Osteocyte (in vitro differentiated cells): ENCODE measurements at places on chromosomes 6 and 20.

- H3K4me1 ChIP-seq: peaks cover 3% of the 10 kb centered on the region
- no peaks in the 10 kb centered on the region for H3K27me3 ChIP-seq
- no peak overlapping the region for H3K4me3 ChIP-seq
- no peaks in the 10 kb centered on the region for H3K36me3 ChIP-seq
These were observed 236.4 kb downstream of the NFATC2 start for GRCh38 chr20:51306081-51306480.

GRCh38 chr6:33886673-33887144 is 82.9 kb upstream of the MLN start:
- H3K27ac ChIP-seq: no peak overlapping the region
- H3K4me3 ChIP-seq: no peak overlapping the region
- no peaks in the 10 kb centered on the region for H3K36me3 ChIP-seq
- no peak for DNase-seq

DNA sequence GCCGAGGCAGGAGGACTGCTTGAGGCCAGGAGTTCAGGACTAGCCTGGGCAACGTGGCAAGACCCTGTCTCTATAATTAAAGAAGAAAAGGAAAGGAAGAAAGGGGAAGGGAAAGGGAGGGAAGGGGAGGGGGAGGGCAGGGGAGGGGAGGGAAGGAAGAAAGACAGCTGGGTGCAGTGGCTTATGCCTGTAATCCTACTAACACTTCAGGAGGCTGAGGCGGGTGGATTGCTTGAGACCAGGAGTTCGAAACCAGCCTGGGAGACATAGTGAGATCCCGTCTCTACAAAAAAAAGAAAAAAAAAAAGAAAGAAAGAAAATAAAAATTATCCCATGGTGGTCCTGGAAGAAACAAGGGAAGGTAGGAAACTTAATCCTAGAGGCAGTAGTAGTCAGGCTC is 33.5 kb downstream of the BCL2L1 start:
- DNase-seq: no peak
- H3K27ac ChIP-seq: peak overlapping the region; percentile 64
- H3K4me1 ChIP-seq: peaks cover 28% of the 10 kb centered on the region
- no peaks in the 10 kb centered on the region for H3K27me3 ChIP-seq

GRCh38 chr6:137824556-137824879 is 42.5 kb upstream of the TNFAIP3 start:
- H3K36me3 ChIP-seq: no peaks in the 10 kb centered on the region
- no peaks in the 10 kb centered on the region for H3K27me3 ChIP-seq
- H3K4me3 ChIP-seq: no peak overlapping the region
- no peak for DNase-seq
- H3K27ac ChIP-seq: peak overlapping the region; percentile 86

DNA sequence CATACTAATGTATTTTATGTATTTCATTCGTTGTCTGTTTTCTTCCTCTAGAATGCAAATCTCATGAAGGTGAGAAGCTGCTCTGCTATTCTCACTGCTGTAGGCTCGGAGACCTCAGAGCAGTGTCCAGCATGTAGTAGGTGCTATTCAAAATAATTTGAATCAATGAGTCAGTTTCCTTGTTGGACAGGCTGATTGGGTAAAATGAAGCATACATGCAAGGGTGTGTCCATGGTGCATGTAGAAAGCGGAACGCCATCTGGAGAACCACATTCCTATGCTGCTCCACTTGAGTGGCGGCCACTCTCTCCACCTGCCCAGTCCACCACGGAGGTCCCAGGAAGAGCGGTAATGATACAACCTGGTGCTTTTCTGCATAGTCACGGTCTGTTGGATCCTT is 412.1 kb downstream of the QKI start:
- H3K36me3 ChIP-seq: no peaks in the 10 kb centered on the region
- H3K27ac ChIP-seq: no peak overlapping the region
- no peaks in the 10 kb centered on the region for H3K4me1 ChIP-seq
- DNase-seq: no peak

- H3K4me1 ChIP-seq: peaks cover 5% of the 10 kb centered on the region
- H3K27me3 ChIP-seq: peaks cover 51% of the 10 kb centered on the region
- DNase-seq: peak; percentile 38
- H3K27ac ChIP-seq: no peak overlapping the region
- no peak overlapping the region for H3K4me3 ChIP-seq
These were observed 5.5 kb upstream of the HLA-E start for GRCh38 chr6:30483677-30484279.

GRCh38 chr6:105755885-105756284 is 330.3 kb upstream of the PRDM1 start:
- no peak for DNase-seq
- peaks cover 5% of the 10 kb centered on the region for H3K27me3 ChIP-seq
- no peak overlapping the region for H3K27ac ChIP-seq
- H3K4me1 ChIP-seq: peaks cover 6% of the 10 kb centered on the region
- H3K4me3 ChIP-seq: no peak overlapping the region
- H3K36me3 ChIP-seq: no peaks in the 10 kb centered on the region

DNA sequence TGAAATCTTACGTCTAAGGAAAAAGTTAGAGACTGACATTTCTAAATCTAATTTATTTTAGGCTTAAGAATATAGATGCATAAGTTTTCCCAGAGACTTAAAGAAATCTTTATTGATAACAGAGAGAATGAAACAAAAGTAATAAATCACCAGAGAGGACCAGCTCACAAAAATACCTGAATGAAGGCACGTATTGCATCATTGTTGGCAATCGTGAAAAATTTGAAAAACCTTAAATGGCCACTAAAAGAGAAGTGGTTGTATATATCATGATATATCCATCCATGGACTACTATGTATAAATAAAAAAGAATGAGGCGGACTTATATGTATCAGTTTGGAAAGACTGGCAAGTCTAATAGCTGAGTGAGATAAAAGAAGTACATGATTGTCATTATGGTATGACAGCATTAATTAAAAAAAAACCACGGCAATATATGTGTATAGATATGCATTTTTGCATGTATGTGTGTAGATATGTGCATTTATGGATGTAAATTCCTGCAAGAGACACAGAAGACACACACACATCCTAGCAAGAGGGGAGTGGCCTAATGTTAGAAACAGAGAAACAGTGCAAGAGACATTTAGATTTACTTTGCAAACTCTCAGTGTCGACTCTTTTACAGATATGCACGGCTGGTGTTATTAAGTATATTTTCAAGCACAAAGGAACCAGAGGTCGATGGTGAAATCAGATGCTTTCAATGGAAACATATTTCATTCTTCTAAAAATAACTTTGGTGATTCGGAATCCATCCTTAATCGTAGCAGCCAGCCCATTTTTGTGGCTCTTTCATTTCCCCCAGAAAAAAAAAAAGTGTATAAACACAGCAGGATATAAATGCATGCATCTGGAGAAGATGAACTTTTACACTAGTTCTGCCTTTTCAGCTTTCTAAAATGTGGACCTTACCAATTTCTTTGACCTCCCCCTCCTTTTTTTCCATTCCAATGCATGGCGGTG is 156.1 kb upstream of the SALL4 start:
- H3K27ac ChIP-seq: peak overlapping the region; percentile 20
- H3K27me3 ChIP-seq: no peaks in the 10 kb centered on the region
- no peak for DNase-seq
- H3K4me1 ChIP-seq: peaks cover 30% of the 10 kb centered on the region
- no peaks in the 10 kb centered on the region for H3K36me3 ChIP-seq

- no peak overlapping the region for H3K4me3 ChIP-seq
- H3K27ac ChIP-seq: no peak overlapping the region
- DNase-seq: no peak
- H3K4me1 ChIP-seq: no peaks in the 10 kb centered on the region
- H3K27me3 ChIP-seq: peaks cover 20% of the 10 kb centered on the region
These were observed 301.2 kb downstream of the LRFN2 start for GRCh38 chr6:40285996-40286395.

GRCh38 chr6:28929887-28930620 is 6.3 kb upstream of the TRIM27 start:
- peaks cover 18% of the 10 kb centered on the region for H3K27me3 ChIP-seq
- H3K27ac ChIP-seq: no peak overlapping the region
- H3K36me3 ChIP-seq: no peaks in the 10 kb centered on the region
- H3K4me3 ChIP-seq: no peak overlapping the region

DNA sequence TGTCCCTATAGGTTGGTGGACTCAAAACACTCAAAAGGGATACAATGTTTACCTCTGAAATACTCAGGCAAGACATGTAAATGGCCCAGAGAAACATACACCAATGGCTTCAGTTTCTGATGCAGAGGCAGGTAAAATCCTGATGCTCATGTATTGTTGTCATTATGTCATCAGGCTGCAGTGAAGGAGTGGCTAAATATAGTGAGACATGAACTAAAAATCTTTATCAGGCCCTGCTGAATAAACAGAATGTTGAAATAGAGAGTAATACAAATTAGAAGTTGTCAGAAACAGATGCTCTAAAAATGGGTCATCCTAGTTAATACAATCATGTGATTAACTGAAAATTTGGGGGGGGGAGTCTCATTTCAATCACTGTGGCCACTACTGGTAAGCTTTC is 20.4 kb downstream of the PTPRK start:
- H3K27ac ChIP-seq: peak overlapping the region; percentile 86
- H3K36me3 ChIP-seq: peaks cover 2% of the 10 kb centered on the region
- peaks cover 71% of the 10 kb centered on the region for H3K4me1 ChIP-seq
- no peak for DNase-seq
- H3K27me3 ChIP-seq: no peaks in the 10 kb centered on the region

GRCh38 chr6:5152460-5152859 is 67.3 kb downstream of the PPP1R3G start:
- no peak for DNase-seq
- no peaks in the 10 kb centered on the region for H3K27me3 ChIP-seq
- peaks cover 5% of the 10 kb centered on the region for H3K4me1 ChIP-seq

GRCh38 chr6:155078331-155078745 is 83.2 kb downstream of the TIAM2 start:
- no peak overlapping the region for H3K27ac ChIP-seq
- DNase-seq: no peak
- no peak overlapping the region for H3K4me3 ChIP-seq

DNA sequence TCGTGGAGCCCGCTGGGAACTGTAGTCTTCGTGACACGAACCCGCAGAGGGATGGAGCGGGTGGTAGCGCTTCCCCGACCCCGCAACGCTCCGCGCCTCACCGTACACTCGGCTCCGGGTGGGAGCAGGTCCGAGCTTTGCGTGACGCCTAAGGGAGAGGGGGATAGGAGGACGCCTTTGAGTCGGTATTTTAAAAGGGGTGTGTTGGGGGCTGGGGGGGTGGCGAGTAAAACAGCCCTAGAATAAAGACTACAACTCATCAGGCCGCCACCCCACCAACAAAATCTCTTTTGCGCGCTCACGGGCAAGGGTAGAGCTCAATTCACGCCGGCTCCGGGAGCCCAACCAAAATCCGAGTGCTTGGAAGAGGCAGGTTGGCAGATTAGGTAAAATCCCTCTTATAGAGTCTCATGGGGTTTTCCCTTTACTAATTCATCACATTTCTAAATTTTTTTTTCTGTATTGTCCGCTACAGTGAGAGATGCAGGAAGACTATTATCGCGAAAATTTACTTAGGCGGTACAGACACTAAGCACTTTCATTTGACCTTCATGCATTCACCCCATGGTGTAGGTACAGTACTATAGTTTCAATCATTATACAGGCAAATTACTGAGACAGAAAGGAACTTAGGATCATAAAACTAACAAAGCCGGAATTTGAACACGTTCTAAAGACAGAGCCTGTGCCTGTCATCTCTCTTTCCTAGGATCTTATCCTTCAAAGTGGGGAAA is 706 bp upstream of the SNX14 start:
- no peaks in the 10 kb centered on the region for H3K27me3 ChIP-seq
- DNase-seq: no peak
- H3K27ac ChIP-seq: peak overlapping the region; percentile 99
- peaks cover 32% of the 10 kb centered on the region for H3K4me1 ChIP-seq
- H3K4me3 ChIP-seq: peak overlapping the region; percentile 94
- peaks cover 5% of the 10 kb centered on the region for H3K36me3 ChIP-seq

DNA sequence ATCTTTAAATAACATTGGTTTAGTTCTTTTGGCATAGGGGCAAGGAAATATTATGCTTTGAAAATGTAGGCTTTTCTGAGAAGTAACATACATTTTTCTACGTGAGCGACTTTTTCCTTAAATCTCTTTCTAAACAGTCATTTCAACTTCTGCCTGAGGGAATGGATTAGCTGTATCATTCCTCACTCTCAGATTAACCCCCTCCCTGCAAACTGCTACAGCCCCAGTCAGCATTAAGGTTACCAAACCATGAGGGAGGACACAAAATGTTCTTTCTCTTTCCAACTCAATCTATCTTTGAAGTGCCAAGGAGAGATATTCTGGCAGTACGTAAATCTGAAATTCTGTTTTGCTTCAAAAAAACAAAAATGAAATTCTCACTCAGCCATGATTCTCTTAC is 231.3 kb upstream of the FLRT3 start:
- no peaks in the 10 kb centered on the region for H3K4me1 ChIP-seq
- DNase-seq: no peak
- H3K4me3 ChIP-seq: no peak overlapping the region
- H3K36me3 ChIP-seq: no peaks in the 10 kb centered on the region

DNA sequence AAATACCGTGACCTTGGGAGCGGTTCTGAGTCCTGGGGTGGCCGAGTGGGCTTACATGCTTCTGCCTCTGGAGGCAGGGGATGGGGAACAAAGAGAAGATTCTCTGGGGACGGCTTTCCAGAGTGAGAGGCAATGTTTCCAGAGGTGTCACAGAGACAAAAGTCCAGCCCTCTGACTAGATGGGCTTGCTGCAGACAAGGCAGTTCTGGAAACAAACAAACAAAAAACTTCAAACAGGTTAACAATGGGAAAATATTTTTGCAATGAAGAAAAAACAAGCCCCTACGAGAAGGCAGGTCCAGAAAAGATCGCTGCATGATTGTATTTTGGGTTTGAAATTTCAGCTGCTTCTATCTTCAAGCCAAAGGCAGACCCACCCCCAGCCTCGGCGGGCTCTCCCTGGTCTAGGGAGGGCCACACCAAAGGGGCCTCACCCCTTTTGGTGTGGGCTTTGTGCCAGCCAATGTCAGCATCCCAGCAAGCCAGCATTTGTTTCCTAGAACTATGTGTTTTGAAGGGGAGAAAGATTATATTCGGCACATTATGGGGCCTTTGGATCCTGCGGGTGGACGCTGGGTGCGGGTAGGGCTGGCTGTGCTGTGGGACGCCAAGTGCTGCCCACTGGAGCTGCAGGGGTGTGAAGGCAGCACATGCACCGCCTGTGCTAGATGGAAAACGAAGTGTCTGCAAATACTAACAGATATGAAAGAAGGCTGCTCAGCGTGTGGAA is 42.9 kb downstream of the RIOK1 start:
- peaks cover 11% of the 10 kb centered on the region for H3K4me1 ChIP-seq
- H3K27ac ChIP-seq: no peak overlapping the region
- DNase-seq: no peak
- no peaks in the 10 kb centered on the region for H3K36me3 ChIP-seq
- no peaks in the 10 kb centered on the region for H3K27me3 ChIP-seq

GRCh38 chr6:117075218-117075617 is 190.1 kb upstream of the VGLL2 start:
- no peaks in the 10 kb centered on the region for H3K4me1 ChIP-seq
- no peaks in the 10 kb centered on the region for H3K36me3 ChIP-seq
- no peak overlapping the region for H3K4me3 ChIP-seq

GRCh38 chr6:170504479-170504878 is 48.6 kb downstream of the PSMB1 start:
- H3K36me3 ChIP-seq: no peaks in the 10 kb centered on the region
- H3K4me3 ChIP-seq: no peak overlapping the region
- peaks cover 13% of the 10 kb centered on the region for H3K27me3 ChIP-seq
- H3K27ac ChIP-seq: no peak overlapping the region
- DNase-seq: no peak
- H3K4me1 ChIP-seq: no peaks in the 10 kb centered on the region

- no peaks in the 10 kb centered on the region for H3K36me3 ChIP-seq
- no peaks in the 10 kb centered on the region for H3K27me3 ChIP-seq
- DNase-seq: no peak
- no peaks in the 10 kb centered on the region for H3K4me1 ChIP-seq
These were observed 17.3 kb downstream of the PPP1R3G start for GRCh38 chr6:5102267-5102970.
